Right cardiac atrium (tissue), 5 donors: ENCODE measurements at places on chromosomes 2 and 18.
A peak's percentile ranks its signal among the peaks of the same experiment; 100 is the strongest.

GRCh38 chr2:158965641-158966040 lies 2.8 kb upstream of the TANC1 start:
- no peak for DNase-seq

- DNase-seq = no peak
Measured at GRCh38 chr2:182522972-182523473, 96.2 kb upstream of the PDE1A start.

- DNase-seq = no peak
Measured at GRCh38 chr2:219107758-219108157, 47.0 kb upstream of the IHH start.

DNA sequence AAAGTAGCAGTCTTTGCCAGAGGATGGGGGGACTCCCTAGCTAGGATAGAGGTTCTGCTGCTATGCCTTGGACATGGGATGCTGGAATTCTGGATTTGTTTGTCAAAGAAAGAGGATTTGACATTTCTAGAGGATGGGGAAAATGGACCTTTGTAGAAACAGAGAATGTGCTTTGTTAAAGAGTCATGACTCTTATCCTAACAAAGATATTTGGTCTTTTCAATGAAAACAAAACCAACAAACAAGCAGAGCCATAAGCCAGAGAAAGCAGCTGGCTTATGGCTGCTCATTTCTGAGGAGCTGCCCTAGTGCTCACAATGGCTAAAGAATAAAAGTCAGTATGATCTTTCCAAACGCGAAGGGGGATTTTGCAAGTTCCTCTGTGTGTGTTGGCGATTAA lies 40.8 kb upstream of the MAPRE2 start:
- DNase-seq = no peak

GRCh38 chr2:191933307-191934105 lies 86.6 kb upstream of the CAVIN2 start:
- DNase-seq = no peak

GRCh38 chr18:28043631-28044030 lies 133.3 kb downstream of the CDH2 start:
- no peak for DNase-seq

- DNase-seq = no peak
Measured at GRCh38 chr2:152552888-152553287, 164.4 kb downstream of the PRPF40A start.

DNA sequence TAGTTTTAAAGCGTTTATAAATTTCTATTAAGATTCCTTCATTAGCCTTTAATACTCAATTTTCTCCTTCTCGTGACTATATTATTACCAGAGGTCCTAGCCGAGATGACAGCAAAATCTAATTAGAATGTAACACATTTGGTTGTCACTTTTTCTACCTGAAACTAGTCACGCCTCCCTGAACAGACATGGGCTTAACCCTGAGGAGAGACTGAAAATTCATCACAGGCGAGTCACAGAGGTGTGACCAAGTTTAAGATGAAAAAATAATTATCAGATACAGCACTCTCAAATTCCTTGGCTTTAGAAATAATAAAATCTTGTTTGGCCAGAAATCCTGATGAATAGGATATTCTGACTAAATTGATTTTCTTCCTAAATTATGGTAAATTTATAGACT lies 834.4 kb upstream of the SLC39A10 start:
- DNase-seq = no peak

- no peak for DNase-seq
Measured at GRCh38 chr18:46560671-46561045, 96.4 kb downstream of the LOXHD1 start.

- DNase-seq = no peak
Measured at GRCh38 chr2:46469116-46469515, 10.2 kb upstream of the TMEM247 start.

DNA sequence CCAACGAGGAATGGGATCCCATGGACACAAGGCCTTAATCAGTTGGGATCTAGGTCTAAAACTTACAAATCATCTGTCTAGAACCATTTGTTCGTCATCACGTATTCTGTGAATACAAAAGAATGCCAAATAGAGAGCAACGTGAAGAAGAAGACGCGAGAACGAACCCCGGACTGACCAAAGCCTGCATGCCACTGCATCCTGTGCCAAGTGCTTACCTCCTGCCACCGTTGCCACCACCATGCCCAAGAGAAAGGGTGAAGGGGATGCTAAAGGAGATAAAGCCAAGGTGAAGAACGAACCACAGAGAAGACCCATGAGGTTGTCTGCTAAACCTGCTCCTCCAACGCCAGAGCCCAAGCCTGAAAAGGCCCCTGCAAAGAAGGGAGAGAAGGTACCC lies 30.2 kb downstream of the ITSN2 start:
- DNase-seq = no peak

- no peak for DNase-seq
Measured at GRCh38 chr2:123453772-123454171, 571.3 kb upstream of the CNTNAP5 start.

GRCh38 chr2:174802459-174802858 lies 38.2 kb upstream of the CHRNA1 start:
- DNase-seq = no peak

DNA sequence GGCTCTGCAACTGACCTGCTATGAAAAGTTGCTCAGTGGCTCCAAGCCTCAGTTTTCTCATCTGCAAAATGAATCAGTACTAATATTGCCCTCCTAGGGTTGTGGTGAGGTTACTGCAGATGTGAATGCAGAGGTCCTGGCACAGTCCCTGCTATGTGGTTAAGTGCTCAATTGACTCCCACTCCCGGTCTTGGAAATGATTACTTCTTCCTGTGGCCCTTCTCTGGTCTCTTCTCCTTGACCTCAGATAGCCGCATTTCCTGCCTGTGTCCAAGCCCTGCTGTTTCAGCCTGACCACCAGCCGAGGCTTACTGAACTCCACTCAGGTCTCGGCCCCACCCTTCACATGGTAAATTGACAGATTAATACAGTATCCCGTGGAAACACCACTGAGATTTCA lies 26.3 kb downstream of the CNGA3 start:
- DNase-seq = no peak

DNA sequence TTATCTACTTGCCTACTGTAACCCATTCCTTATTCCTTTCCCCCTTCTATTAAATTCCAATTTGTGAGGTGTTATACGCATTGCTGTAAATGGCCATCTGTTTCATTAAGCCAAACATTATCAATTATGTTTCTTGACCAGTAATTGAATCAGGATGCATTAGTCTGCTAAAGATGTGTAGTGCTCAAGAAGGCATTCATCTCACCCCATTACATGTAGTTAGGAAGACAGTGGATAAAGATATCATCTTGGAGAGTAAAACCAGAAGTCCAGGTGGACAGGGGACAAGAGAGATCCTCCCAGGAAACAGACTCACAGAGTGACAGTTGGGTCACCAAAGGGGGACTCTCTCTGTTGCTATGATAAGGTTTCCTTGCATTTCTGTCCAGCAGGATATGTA lies 73.3 kb upstream of the FAM98A start:
- no peak for DNase-seq

DNA sequence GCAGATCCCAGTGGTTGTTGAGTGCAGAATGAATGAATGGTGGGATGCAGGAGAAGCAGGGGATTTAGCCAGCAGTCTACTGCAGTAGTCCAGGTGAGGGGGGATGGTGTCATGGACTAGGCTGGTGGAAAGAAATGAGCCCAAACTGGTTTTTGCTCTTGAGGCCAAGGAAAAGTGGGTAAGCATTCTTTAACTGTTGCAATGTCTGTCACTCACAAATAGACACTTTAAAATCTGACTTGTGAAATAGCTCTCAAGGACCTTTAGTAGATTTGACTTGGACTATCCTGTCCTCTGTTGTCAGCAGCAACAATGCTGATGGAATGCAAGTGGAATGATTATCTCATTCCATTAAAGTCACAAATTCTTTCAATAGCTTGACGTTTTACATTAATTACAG lies 37.5 kb upstream of the STK17B start:
- DNase-seq = no peak

- no peak for DNase-seq
Measured at GRCh38 chr2:185507719-185508118, 230.9 kb upstream of the FSIP2 start.

DNA sequence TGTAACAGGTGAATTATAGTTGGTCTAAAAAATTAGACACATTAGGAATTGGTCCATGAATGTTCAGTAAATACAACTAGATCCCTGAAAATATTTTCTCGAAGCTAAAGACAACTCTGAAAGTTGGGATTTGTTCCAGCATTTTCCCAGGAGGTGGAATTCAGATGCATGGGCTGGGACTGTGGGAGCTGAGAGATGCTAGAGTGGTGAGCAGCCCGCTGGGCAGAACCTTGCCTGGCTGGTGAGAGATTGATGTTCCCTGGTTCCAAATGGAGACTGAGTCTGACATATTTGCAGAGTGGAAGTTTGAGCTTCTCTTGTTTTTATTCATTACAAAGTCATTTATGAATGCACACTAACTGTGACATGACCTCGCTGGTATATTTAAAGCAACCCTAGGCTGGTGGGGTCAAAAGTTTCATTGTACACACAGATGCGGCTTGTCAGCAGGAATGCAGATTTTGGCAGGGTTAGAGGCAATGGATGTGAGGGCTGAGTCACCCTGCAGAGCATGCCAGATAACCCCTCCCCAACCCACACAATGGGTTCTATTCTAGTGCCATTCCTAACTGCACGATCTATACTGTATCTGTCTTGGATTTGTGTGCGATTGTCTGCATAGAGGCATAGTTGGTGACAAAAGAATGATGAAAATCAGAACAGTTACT lies 23.5 kb upstream of the TMEM178A start:
- peak; percentile 32 for DNase-seq

GRCh38 chr2:224937887-224938286 lies 104.4 kb downstream of the DOCK10 start:
- no peak for DNase-seq

GRCh38 chr2:28273751-28274150 lies 118.9 kb upstream of the FOSL2 start:
- no peak for DNase-seq

DNA sequence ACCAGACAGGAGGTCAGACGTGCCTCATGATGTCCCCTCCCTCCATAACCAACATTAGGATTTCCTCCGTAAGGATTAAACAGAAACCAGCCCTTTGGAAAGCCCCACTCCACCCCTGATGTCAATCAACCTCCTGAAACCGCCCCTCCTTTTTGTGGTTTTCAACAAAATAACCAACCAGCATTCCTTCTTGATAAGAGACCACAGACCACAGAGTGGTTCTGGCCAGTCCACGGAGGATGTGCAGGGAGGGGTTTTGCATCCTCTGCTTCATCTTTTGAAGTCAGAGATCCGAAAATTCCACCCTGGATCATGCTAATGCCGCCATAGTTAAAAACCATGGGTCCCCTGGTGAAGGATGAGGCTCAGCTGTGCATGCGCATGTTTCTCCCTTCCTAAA lies 180.0 kb upstream of the CCDC150 start:
- no peak for DNase-seq

- no peak for DNase-seq
Measured at GRCh38 chr2:9336241-9336575, 87.1 kb downstream of the ITGB1BP1 start.

DNA sequence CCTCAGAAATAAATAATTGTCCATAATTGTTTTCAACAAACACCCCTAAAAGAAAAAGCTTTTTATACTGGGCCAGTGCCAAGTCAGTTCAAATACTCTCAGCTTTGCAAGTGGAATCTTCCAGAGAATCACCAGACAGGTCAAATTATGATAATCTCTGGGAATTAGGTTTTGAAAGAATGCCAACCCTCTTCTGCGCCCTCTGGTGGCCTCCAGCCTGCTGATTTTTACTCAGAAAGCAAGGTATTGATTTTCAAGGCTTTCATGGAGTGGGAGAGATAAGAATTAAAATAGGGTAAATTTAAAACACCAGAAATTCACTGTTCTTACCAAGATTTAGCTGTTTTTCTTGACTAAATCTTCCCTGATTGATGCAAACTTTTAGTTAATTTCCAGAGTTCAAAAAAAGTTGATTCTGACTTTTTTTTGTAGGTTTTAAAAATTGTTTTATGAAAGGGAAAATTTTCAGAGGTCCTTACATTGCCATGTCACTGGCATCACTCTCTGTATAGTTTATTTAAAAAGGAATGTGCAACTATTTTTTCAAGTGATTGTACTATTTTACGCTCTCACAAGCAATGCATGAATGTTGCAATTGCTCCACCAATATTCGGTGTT lies 282.9 kb upstream of the TNP1 start:
- DNase-seq = no peak

DNA sequence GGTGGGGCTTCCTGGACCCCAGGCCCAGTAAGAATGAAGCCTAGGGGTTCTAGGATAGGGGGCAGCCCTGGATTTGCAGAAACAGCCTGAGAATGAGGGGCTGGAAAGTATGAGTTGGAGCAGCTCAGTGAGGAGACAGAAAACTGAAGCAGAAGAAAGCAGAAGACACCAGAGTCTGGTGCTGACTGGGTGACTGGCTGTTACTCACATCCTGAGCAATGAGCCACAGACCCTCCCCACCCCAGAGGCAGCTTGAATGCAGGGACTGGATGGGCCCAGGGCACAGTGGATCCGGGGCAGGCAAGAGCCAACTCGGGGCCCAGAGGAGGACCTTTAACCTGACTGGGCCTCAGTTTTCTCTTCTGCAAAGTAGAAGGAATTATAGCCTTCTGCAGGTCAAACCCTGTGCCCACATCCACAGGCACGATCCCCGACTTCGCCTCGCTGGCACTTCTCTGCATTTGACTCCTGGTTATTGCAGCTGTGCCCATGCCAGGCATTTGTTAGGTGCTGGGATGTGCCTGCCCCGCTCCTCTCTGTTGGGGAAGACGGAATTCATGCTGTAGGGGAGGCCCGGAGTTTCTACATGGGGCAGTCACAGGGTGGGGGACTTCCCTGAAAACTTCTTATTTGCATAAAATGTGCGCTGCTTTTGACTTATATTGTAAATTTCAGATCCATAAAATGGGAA lies 8.5 kb downstream of the STEAP3 start:
- DNase-seq = no peak

- DNase-seq = no peak
Measured at GRCh38 chr2:187541086-187542085, 12.8 kb downstream of the TFPI start.

DNA sequence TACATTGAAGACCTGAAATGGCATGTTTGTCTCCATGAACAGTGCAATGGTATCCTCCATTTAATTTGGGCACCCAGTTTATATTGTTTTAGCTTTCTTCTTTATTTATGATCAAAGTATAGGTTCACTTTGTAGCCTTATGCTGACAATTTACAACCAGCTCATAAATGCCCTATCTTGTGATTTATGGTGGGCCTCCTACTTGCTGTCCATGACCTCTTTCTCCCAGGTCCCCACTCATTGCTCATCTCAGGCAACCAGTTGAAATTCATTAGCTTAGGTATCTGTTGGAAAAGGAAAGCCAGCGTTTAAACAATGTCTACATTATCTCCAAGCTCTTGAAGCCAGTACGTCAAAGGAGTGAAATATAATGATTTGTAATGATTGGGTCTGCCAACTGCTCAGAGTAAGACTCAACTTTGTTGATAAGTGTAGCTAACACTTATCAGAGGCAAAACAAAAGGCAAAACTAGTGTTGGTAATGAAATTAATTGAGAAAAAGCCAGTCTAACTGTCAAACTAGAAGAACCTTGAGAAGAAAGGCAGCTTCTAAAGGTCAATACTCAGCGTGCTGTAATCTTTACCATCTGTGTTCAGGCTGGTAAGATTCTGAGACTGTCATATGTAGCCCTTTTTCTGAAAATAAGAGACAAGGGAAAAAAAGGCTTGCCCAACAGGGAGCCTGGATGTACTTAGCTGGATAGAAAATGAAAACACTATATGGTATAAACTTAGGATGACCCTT lies 695.9 kb downstream of the EPHA4 start:
- no peak for DNase-seq

- no peak for DNase-seq
Measured at GRCh38 chr2:212957624-212958023, 193.8 kb downstream of the IKZF2 start.

- no peak for DNase-seq
Measured at GRCh38 chr2:240512666-240513535, 44.9 kb downstream of the ANKMY1 start.

- DNase-seq = no peak
Measured at GRCh38 chr18:7855028-7855427, 287.9 kb downstream of the PTPRM start.
